ENCODE measurements at places on chromosomes 3 and 15.

GRCh38 chr3:126956866-126957650, 25.9 kb upstream of the PLXNA1 start:
- no peak for DNase-seq

GRCh38 chr3:37970802-37971201, 19.8 kb upstream of the VILL start:
- no peak for DNase-seq

DNA sequence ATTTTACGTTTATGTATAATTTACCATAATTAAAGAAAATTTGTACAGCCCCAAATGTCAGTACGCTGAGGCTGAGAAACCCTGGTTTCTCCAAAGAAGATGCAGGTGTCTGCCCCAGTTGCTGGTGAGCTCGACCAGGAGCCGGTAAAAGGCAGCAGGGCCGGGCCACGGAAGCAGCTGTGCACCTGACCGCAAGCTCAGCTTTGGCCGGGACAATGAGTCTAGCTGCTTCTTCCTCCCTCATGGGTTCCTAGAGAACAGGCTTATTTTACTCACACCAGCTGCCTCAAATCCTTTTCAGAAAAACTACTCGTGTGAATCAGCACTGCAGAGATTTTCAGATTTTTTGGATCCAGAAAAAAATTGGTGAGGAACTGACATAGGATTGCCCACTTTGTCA, 18.0 kb upstream of the ZXDC start:
- no peak for DNase-seq

GRCh38 chr3:55069950-55070349, 142.1 kb upstream of the LRTM1 start:
- no peak for DNase-seq

DNA sequence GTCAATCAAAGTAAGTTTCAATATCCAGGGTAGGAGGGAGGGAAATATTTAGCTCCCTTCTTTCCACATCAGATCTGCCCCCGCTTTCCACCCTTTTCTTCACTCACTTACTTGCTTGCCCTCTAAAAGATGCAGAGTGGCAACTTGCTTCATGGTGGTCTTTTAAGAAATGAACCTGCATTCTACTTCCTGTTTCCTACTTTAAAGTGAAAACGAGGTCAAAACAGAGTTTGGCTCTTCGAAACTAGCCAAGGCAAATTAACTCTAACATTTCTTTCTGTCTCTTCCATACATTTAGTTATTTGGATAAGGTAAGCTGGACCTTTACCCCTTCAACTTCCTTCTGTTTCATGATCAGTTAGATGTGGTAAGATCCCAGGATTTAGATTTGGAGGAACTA, 34.2 kb upstream of the PEX5L start:
- no peak for DNase-seq

- no peak for DNase-seq
Measured at GRCh38 chr3:56975567-56975966, 84.9 kb upstream of the SPATA12 start.

- DNase-seq, result no peak
Measured at GRCh38 chr15:40366457-40367370, 8.7 kb downstream of the DISP2 start.

- no peak for DNase-seq
Measured at GRCh38 chr3:100833483-100833882, 124.2 kb downstream of the TFG start.

DNA sequence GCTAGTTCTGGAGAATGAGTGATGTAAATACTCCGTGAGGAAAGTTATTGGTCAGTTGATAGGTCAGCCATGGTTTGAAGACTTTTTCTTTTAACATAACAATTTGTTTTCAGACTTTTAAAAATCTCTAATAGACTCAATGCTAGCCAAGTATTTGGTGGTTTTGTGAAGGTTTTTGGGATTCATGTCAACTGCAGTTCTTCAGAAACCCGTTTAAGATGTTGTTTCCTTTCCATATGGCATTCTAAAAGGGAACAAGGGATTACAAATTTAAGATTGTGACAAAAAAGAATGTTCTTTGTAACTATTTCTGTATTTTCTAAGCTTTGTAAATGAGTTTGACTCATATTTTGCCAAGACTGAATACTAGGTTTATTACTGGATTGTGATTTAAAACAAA, 281.7 kb upstream of the COL8A1 start:
- no peak for DNase-seq

GRCh38 chr3:117691526-117691925, 981.9 kb downstream of the TUSC7 start:
- no peak for DNase-seq

- DNase-seq, result no peak
Measured at GRCh38 chr3:117666325-117666724, 956.7 kb downstream of the TUSC7 start.

DNA sequence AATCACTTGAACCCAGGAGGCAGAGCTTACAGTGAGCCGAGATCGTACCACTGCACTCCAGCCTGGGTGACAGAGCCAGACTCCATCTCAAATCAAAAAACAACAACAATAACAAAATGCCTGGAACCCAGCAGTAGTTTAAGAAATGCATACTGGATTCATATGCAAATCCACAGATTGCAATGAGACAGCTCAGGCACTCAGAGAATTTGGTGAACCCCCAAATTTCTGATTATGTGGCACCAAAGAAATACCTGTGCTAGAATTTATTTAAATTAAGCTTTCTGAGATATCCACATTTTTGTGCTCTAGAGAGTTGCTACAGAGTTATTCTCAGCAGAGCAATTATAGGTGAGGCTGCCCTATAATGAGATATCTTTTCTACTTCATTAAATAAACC, 29.7 kb downstream of the SPATA16 start:
- no peak for DNase-seq

DNA sequence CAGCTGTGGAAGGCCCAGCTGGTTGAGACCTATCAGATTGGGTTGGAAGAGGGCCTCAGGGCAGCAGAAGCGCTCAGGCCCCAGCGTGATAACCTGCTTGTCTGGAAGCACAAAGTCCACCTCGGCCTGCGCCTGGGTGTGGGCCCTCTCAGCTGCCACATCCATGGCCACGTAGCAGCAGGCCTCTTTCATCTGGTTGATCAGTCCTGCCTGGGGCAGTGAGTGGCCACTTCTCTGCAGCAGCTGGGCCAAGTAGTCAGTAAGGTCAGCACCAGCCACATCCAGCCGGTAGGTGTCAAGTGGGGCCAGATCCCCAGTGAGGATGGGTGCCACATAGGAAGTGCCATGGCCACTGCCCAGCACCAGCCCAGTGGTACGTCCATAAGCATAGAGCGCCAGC, 3.9 kb upstream of the CAMKV start:
- DNase-seq, result no peak

DNA sequence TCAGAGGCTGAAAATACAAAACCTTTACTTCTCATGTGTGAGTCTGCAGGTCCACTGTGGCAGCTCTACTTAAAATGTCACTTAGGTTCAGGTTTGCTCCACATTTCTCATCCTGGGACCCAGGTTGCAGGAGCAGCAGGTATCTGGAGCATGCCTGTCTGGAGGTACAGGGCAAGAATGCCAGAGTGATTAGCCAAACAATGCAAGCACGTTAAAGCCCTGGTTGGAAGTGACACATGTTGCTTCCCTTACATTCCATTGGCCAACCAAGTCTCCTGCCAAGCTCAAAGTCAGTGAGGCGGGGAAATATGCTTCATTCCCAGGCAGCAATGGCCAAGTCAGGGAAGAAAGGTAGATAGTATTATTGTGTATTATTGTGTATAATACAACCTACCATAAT, 76.8 kb upstream of the ARL6 start:
- DNase-seq, result no peak

- DNase-seq, result no peak
Measured at GRCh38 chr3:129375099-129375498, 53.3 kb downstream of the EFCAB12 start.

DNA sequence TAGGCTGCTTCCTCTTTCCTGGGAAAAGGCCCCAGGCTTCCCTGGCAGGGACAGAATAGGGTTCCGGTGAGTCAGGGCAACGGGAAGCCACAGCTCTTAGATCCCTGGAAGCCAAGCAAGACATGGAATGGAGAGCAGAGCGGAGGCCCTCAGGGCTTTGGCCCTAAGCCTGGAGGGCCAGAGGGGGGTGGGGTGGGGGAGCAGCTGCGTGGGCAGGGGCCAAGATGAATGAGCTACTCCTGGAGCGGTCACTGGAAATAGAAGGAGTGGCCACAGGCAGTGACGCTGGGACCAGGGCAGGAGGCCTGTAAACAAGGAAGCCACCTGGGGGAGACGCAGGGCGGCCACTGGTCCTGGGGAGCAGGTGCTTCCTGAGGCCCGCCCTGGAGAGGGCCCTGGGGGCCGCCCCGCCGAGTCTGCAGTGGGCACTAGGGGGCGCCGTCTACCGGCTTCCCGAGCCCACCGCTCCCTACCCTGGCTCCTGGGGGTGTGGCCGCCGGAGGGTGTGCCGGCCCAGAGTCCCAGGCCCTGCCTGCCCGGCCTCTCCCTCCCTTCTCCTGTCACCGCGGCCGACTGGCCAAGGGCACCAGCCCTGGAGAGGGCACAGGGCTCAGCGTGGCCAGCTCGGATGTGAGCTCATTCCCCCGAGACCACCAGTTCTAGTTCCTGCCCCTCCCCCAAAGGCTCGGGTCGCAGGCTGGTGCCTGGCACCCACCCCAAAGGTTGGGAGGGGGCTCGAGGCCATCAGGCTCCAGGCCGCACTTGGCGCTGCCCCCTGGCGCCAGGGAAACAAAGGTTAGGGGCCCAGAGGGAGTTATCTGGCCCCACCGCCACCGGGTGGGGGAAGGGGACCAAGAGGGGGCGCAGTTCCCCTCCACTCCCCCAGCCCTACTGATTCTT, 12.1 kb downstream of the VPS18 start:
- DNase-seq, result peak; percentile 41

- no peak for DNase-seq
Measured at GRCh38 chr3:58999134-58999773, 50.6 kb downstream of the CFAP20DC start.

- DNase-seq, result no peak
Measured at GRCh38 chr3:112030901-112031300, 3.6 kb upstream of the TMPRSS7 start.

- peak; percentile 29 for DNase-seq
Measured at GRCh38 chr15:66923438-66923881, 141.9 kb upstream of the SMAD3 start.

- DNase-seq, result no peak
Measured at GRCh38 chr3:23791678-23792077, 14.1 kb upstream of the UBE2E1 start.

- no peak for DNase-seq
Measured at GRCh38 chr15:54097019-54097418, 118.8 kb downstream of the UNC13C start.

GRCh38 chr3:18767756-18768303, 342.7 kb upstream of the SATB1 start:
- no peak for DNase-seq

DNA sequence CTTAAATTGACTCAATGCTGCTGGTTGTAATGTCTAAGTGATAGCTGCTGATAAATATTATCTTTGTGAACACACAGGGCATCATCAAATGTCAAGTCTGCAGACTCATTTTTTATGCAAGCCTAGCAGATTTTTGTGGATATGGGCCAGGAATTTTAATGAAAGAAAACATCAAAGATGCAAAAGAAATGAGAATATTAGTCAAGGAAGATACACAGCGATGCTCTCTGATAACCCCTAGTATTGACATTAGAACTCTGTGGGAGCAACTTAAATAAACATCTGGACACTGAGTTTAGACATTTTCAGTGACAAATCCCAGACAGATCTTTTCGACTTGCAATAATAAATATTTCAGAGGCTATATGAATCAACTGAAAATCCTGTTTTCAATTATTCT, 28.3 kb downstream of the POLR2M start:
- DNase-seq, result no peak

GRCh38 chr3:153404157-153404556, 242.1 kb downstream of the RAP2B start:
- no peak for DNase-seq

DNA sequence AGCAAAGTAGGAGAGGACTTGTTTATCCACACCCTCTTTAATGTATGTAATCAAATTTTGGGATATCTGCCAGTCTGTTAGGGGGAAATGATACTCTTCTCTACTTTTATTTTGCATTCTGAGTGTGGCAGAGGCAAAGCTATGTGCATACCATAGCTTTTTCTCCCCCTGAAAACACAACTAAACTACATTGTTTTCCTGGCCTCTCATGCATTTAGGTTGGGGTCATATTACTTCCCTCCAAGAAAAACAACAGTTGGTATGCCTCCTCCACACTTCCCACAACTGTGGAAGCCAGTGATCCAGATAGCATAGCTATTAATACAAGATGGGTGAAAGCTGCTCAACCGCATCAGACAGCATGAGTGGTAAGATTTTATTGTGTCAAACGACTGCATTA, 6.9 kb downstream of the RPL15 start:
- DNase-seq, result no peak
